ENCODE measurements at places on chromosomes 5 and 9. TPM values are rescaled to one million over a fixed set of nuclear protein-coding genes. Genes with fewer than 3 reads are reported as not detected.

GRCh38 chr9:115362640-115363039 lies 244.7 kb upstream of the TNC start:
- H3K27me3 ChIP-seq, result peaks cover 2% of the 10 kb centered on the region
- H3K27ac ChIP-seq, result no peak overlapping the region
- DNase-seq, result no peak
- H3K4me3 ChIP-seq, result no peak overlapping the region

DNA sequence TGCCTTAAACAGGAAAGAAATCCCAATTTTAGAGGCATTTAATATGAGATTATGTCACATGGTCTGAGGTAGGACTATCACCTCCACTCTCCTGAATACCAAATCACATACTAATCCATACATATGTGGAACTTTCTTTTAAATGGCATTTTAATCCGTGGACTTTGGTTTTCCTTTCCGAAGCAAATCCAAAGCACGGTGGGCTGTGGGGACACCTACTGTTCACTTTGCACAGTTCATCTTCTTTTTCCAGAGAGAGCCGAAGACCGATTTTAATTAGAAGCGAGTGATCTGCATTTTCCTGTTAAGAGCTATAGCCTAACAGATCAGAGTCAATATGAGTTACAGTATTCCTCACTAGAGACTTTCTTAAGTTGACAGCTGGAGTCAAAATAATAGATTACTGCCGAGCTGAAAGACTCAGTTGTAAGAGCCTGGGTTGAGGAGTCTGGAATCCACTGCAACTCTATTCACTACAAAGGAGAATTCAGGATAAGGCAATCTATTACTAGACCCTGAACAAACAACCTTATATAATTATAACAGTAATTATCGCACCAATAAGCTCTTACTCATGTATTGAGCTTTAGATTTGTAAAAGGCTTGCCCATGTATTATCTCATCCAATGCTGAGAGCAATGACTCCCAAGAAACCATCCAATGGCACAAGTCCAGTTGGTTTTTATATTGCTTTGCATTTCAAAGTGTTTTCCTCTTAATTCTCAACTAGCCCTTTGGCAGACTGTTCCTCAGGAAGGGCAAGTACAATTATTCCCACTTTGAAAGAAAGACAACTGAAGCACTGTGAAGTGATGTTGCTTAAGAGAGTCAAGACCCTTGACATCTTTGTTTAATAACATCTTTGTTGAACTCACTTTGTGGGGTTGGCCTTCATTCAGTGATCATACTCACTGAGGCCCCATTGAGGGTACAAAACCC lies 144.7 kb downstream of the TRPM6 start:
- no peak overlapping the region for H3K4me3 ChIP-seq
- DNase-seq, result no peak
- no peak overlapping the region for H3K27ac ChIP-seq
- peaks cover 20% of the 10 kb centered on the region for H3K27me3 ChIP-seq

- no peak overlapping the region for H3K27ac ChIP-seq
- no peak overlapping the region for H3K4me3 ChIP-seq
- no peaks in the 10 kb centered on the region for H3K4me1 ChIP-seq
- no peaks in the 10 kb centered on the region for H3K27me3 ChIP-seq
Observed at GRCh38 chr5:105587963-105588662, 2025.5 kb upstream of the NUDT12 start.

DNA sequence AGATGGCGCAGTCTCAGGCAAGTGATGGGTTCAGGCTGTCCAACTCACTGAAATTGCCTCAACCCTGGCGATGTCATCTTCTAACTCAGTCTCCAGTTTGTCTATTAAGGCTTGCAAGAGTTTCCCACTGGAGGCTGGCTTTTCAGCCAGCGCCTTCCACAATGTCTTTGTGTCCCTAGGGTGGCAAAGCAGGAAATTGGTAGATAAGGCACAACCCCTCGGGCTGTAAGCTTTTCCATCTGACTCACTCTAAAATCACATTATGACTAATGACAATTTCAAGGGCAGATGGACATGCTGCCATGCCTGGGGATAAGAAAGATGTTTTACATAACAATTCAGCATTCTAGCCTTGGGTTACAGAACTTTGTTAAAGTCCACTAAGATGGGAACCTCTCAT lies 61.9 kb downstream of the MROH2B start:
- H3K4me3 ChIP-seq, result no peak overlapping the region
- H3K4me1 ChIP-seq, result no peaks in the 10 kb centered on the region
- H3K36me3 ChIP-seq, result no peaks in the 10 kb centered on the region
- DNase-seq, result no peak
- H3K27me3 ChIP-seq, result peaks cover 3% of the 10 kb centered on the region
- no peak overlapping the region for H3K27ac ChIP-seq

GRCh38 chr5:68740226-68740910 lies 353.4 kb upstream of the SLC30A5 start:
- H3K4me3 ChIP-seq, result no peak overlapping the region
- H3K27ac ChIP-seq, result no peak overlapping the region
- DNase-seq, result no peak
- H3K27me3 ChIP-seq, result no peaks in the 10 kb centered on the region

GRCh38 chr5:44891116-44891515 lies 82.4 kb downstream of the MRPS30 start:
- no peaks in the 10 kb centered on the region for H3K36me3 ChIP-seq
- H3K27me3 ChIP-seq, result peaks cover 2% of the 10 kb centered on the region
- no peak for DNase-seq
- H3K4me3 ChIP-seq, result no peak overlapping the region
- no peak overlapping the region for H3K27ac ChIP-seq

GRCh38 chr5:151696470-151697061 lies 9.9 kb upstream of the SPARC start:
- no peak for DNase-seq
- no peaks in the 10 kb centered on the region for H3K36me3 ChIP-seq
- H3K27me3 ChIP-seq, result peaks cover 6% of the 10 kb centered on the region
- H3K27ac ChIP-seq, result no peak overlapping the region
- no peaks in the 10 kb centered on the region for H3K4me1 ChIP-seq

Gene TAS2R1
- not detected for total RNA-seq

Gene RELL2
- 18.8 TPM for total RNA-seq

DNA sequence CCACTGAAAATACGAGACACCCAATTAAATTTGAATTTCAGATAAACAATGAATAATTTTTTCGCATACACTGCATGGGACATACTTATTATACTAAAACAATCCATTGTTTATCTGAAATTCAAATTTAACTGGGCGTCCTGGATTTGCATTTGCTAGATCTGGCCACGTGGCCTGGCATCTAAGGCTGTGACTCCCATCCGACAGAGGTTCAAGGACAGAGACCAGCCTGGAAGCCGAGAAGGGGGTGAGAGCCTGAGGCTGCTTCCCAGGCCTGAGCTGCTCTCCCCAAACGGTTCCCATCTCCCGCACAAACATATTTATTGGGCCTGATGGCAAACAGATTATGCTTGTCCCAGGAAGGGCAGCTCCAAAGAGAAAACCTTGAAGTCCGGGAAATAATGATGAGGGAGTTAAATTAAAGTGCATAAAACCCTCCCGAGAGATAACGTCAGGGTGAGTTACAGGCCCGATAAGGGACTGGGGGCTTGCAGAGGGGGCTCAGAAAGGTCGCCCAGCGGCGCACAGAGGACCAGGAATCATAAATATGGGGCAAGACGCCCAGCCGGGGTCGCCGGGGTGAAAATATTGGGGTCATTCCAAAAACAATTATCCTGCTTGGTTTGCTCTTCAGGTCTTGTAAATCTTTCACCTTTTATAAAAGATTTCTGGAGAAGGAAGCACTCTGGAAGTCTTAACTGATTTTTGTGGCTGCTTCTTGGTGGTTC lies 163.7 kb downstream of the GAPVD1 start:
- no peak overlapping the region for H3K4me3 ChIP-seq
- peaks cover 1% of the 10 kb centered on the region for H3K27me3 ChIP-seq
- no peak for DNase-seq
- H3K36me3 ChIP-seq, result no peaks in the 10 kb centered on the region
- H3K4me1 ChIP-seq, result no peaks in the 10 kb centered on the region

DNA sequence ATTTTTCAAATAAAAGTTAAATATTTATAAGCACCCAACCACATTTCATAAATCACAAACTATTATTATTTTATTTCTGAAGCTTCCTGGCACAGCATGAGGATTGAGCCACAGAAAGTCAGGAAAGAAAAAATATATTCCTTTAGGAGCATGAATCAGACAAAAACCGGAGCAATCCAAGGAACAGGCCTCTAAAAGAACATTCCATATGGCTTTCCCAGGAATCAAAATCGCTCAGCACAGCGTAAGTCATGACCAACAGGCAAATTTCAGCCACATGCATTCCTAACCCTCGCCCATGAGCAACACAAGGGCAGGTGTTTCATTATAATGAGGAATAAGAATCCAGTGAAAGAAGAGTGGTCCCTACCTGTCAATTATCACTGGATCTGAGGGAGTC lies 26.7 kb downstream of the EBF1 start:
- H3K27ac ChIP-seq, result no peak overlapping the region
- H3K36me3 ChIP-seq, result no peaks in the 10 kb centered on the region
- no peak overlapping the region for H3K4me3 ChIP-seq
- H3K27me3 ChIP-seq, result peaks cover 29% of the 10 kb centered on the region
- peaks cover 3% of the 10 kb centered on the region for H3K4me1 ChIP-seq

GRCh38 chr9:109497226-109498153 lies 617 bp downstream of the PTPN3 start:
- H3K36me3 ChIP-seq, result peaks cover 4% of the 10 kb centered on the region
- H3K27me3 ChIP-seq, result peaks cover 65% of the 10 kb centered on the region
- no peak overlapping the region for H3K27ac ChIP-seq
- DNase-seq, result no peak
- no peak overlapping the region for H3K4me3 ChIP-seq

GRCh38 chr9:68739621-68740174 lies 34.7 kb downstream of the PIP5K1B start:
- H3K36me3 ChIP-seq, result no peaks in the 10 kb centered on the region
- no peaks in the 10 kb centered on the region for H3K4me1 ChIP-seq
- DNase-seq, result no peak
- peaks cover 21% of the 10 kb centered on the region for H3K27me3 ChIP-seq
- H3K27ac ChIP-seq, result no peak overlapping the region
- H3K4me3 ChIP-seq, result no peak overlapping the region

DNA sequence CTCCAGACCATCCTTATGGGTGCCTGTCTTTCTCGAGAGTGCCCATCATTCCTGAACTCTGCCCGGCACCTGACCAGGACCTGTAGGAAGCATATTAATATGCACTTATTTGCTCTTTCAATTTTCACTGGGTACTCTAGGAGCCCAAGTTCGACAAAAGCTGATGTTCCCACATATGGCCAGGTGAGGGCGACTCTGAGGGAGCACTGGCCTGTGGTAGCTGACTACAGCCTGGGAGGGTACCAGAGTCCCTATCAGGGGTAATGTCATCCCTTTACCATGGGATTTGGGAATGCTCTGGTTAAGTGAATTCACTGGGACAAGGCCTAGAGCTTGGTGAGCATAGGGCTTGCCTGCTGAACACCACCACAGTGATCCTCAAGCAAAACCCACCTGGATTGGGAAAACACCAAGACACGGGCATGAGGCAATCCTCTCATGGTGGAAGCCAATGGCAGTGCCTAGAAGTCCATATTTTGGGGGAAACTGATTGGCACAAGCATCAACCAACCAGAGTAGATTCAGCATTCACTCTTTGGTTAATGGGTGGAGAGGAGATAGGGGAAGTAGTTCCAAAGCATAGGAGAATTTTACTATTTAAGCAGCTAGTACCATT lies 112.2 kb downstream of the MTX3 start:
- peaks cover 5% of the 10 kb centered on the region for H3K27me3 ChIP-seq
- H3K27ac ChIP-seq, result no peak overlapping the region
- DNase-seq, result peak; percentile 48
- H3K4me3 ChIP-seq, result no peak overlapping the region
- no peaks in the 10 kb centered on the region for H3K4me1 ChIP-seq
- H3K36me3 ChIP-seq, result no peaks in the 10 kb centered on the region

Gene CDX1
- total RNA-seq, result not detected

- H3K27me3 ChIP-seq, result no peaks in the 10 kb centered on the region
- peak; percentile 29 for DNase-seq
- no peak overlapping the region for H3K4me3 ChIP-seq
Observed at GRCh38 chr5:157283434-157283833, 17.5 kb downstream of the CYFIP2 start.

DNA sequence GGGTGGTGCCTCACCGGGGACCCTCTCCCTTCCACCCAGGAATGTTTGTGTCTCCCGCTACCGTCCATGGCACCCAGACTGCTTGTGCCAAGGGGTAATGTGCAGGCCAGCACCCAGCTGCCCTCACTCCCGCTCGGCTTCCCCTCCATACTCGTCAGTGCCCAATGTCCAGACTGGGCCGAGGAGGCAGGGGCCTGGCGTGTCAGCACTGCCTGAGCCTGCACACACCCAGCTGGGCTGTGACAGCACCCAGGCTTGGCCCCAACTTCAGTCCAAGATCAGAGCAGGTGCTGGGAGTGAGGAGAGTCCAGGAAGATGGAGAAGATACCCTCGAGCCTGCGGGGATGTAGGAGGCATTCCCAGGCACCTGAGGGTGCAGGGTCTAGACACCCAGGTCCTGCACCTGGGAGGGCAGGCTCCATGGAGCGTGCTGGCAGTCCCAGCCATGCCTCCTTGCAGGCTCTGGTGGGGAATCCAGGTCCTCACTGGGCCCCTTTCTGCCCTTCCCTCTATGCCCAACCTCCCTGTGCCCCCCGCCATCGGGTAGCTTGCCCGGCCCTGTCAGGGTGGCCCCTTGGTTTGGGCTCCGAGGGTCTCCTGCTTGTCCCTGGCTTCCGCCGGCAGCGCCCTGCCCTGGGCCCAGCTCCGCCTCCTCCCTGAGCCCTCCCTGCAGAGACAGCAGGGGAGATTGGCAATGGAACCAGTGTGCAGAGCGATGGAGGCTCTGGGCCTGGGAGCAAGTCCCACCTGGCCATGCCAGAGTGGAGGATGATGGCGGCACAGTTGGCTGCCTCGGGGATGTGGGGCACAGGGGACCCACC lies 250.8 kb upstream of the EDIL3 start:
- DNase-seq, result no peak
- no peaks in the 10 kb centered on the region for H3K27me3 ChIP-seq
- no peaks in the 10 kb centered on the region for H3K36me3 ChIP-seq
- H3K27ac ChIP-seq, result no peak overlapping the region
- H3K4me1 ChIP-seq, result no peaks in the 10 kb centered on the region
- H3K4me3 ChIP-seq, result no peak overlapping the region

GRCh38 chr5:157382996-157383800 lies 76.8 kb upstream of the NIPAL4 start:
- H3K4me3 ChIP-seq, result no peak overlapping the region
- no peak for DNase-seq
- H3K27me3 ChIP-seq, result no peaks in the 10 kb centered on the region
- H3K27ac ChIP-seq, result no peak overlapping the region
- peaks cover 85% of the 10 kb centered on the region for H3K36me3 ChIP-seq
